ENCODE measurements at places on chromosomes 3 and 15.

GRCh38 chr3:183392186-183393034 lies 36.0 kb downstream of the MCF2L2 start:
- no peak for DNase-seq

GRCh38 chr3:108528459-108529252 lies 18.3 kb upstream of the MYH15 start:
- no peak for DNase-seq

GRCh38 chr3:133459400-133459799 lies 59.5 kb downstream of the BFSP2 start:
- no peak for DNase-seq

- no peak for DNase-seq
Measured at GRCh38 chr15:68203486-68203885, 1.6 kb downstream of the CALML4 start.

DNA sequence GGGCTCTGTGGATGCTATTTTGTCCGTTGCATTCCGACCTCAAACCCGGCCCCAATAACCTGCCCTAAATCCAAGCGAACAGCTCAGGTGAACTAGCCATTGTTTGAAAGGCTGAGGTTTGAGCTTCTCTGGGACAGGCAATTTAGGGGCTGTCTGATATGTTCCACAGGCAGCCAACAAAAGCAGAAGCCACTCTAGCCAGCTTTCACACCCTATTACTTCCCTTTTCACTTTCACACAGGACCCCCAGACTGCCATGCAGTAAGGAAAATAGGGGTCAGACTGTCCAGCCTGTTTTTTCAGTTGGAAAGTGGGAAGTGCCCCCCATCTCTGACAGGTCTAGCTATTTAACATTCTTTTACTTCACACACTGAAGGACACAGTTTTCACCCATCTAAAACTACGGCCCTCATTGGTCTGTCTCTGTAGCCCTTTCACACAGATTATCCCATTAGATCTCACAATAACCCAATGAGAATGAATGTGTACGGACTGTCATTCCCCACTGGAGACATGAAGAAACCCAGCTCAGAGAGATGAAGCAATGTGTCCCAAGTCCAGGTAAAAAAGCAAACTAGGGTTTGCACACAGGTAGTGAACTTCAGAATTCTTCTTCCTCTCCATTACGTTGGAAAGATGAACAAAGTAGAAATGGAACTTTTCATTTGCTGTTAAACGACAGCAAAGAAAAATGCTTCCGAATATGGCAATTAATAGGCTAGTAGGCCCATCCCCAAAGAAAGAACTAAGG lies 1.9 kb downstream of the CCDC12 start:
- no peak for DNase-seq

- no peak for DNase-seq
Measured at GRCh38 chr3:175580318-175580717, 721.2 kb downstream of the NAALADL2 start.

DNA sequence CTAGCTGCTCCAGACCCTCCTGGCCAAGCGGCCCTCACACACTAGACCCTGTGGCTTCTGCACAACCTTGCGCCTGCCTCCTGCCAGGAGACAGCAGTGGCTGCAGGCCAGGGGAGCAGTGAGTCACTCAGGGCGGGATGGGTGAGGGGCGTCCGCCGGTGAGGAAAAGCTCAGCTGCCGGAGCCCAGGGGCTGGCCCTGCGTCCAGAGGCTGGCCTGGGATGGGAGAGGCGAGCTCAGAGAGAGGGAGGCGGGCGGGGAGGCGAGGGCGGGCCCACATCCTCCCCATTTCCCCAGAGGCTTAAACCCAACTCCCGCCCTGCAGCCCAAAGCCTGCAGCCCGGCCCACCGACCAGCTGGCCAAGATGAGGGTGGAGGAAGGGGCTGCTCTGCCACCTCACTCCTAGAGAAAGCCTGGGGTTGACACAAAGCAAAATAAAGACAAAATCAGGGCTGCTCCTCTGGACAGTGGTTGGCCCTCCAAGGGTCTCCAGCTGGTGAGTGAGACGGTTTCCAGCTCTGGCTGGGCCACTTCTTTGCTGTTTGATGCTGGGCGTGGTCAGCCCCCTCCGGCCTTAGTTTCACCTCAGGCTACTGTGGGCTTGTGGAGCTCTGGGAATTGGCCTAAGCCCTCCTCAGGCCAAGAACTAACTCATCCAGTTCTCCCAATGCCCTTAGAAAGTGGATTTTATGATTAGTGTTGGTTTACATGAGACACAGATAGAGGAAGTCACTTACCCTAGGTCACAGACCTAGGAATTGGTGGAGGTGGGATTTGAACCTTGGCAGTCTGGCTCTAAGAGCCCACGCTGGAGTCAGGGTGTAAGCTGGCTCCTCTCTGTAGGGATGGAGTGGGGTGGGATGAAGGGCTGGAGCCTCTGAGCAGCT lies 50.6 kb downstream of the IQSEC1 start:
- DNase-seq, result no peak

DNA sequence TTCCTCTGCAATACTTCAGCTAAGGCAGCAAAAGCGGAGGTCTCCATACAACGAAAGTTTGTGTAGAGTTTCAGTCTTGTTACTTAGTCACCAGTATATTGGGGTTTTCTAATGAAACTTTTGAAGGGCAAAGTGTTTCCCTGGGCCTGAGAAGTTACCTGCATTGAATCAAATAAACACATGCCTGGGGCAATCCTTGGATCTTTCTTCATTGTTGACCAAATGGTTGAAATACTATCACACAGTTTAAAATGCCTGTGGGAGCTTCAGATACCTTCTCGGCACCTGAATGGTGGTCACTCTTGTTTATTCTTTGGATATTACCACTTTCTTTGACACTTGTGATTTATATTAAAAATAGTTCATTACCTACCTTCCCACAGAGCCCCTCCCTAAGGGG lies 988 bp upstream of the CHSY1 start:
- no peak for DNase-seq

DNA sequence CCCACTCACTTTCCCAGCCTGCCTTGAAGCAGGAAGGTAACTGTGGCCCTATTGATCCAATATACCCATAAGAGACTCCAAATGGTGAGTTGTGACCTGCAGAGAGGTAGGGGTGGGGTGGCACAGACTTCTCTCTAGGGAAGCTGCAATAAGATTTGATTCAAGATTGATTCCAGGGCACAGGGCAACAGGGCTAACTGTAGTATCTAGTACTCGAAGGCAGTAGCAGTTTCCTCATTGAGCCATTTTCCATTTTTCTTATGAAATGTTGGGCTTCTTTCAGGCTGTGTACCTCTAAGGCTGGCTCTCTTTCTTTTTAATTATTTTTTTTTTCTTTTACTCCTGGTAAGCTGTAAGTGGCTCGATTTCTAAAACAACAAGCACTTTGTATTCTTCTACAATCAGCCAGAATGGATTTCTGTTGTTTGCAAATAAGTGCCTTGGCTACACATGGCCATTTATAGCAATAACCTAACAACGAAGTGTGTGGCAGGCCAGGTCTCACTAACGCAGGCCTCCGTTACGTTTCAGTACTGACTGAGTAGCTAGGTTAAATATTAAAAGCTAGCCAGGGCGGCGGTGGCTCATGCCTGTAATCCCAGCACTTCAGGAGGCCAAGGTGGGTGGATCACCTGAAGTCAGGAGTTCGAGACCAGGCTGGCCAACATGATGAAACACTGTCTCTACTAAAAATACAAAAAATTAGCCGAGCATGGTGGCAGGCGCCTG lies 19.3 kb downstream of the CCDC12 start:
- DNase-seq, result no peak

- no peak for DNase-seq
Measured at GRCh38 chr3:72756900-72757299, 91.3 kb downstream of the SHQ1 start.

- no peak for DNase-seq
Measured at GRCh38 chr15:61620151-61620550, 391.0 kb upstream of the RORA start.

DNA sequence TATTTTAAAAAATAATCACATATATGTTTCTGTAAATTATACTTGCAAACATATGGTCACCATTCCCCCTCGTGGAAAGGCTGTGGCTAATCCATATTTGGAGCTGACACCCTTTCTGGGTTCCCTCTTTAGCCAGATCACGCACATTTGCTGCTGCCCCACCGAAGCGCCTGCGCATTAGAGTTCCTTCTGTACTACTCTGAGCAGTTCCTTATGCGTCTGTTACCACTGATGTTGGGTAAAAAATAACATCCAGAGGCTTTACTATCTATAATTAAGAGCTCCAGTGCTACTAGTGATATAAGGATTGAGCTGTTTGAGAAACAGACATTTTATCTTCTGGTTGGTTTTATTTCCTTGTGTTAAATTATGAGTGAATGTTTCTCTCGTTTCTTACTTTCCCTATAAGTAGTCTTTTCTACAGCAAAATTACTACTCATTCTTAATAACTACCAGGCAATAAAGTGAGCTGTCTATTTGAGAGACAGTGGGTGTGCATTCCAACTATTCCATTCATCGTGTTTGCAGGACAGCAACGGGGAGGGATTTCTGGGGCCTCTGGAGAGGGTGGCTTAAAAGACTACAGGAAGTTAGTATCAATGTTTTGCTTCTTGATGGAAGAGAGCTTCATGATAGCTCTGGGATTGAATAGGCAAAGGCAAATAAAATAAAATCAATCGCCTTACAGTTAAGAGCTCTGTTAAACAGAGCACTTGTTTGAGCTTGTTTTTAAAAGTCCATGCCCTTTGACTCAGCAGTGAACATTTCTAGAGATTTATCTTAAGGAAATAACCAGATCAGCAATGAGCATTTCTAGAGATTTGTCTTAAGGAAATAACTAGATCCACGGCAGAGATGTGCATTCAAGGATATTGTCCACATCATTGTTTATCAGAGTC lies 245.2 kb downstream of the CD47 start:
- DNase-seq, result no peak

DNA sequence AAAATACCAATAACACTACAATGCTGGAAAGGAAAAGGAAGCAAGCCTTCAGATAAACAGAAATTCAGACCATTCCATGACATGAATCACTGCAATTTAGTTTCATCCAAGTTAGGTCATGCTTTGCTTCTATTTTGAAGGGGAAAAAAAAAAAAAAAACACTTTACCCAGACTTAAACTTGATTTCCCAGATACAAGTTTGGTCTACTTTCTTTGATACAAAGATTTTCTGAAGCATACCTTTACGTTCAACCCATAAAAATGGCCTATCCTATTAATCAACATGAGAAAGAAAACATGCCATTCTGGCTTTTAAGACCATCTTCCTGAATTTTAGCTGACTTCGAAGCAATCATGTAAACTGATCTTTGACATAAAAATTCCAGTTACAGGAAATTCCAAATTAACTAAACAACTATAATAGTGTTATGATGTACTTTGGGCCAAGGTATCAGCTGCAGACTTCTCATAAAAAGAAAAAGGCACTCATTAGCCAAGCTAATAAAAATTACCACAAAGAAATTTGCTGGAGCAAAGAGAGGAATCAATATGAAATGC lies 12.6 kb downstream of the OSBPL10 start:
- no peak for DNase-seq

DNA sequence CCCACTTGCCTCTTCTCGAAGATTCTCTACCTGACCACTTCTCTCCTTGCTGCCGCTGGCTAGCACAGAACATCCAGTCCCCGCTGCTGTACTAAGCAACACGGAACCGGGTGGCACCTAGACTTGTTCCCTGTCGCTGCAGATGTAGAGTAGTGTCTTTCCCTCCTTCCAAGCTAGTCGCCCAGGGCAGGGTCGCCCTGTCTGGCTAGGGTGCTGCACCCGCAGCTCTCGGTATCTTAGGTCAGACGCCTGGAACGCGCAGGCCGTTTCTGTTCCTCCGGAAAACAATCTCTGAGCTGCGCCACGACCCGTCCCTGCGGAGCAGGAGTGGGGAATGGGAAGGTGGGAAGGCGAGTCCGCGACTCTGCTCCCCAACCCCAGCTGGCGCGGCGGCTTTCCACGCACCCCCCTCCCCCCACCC lies 758 bp upstream of the SNX33 start:
- DNase-seq, result no peak

- peak; percentile 14 for DNase-seq
Measured at GRCh38 chr3:41960826-41961750, 815 bp downstream of the ULK4 start.

DNA sequence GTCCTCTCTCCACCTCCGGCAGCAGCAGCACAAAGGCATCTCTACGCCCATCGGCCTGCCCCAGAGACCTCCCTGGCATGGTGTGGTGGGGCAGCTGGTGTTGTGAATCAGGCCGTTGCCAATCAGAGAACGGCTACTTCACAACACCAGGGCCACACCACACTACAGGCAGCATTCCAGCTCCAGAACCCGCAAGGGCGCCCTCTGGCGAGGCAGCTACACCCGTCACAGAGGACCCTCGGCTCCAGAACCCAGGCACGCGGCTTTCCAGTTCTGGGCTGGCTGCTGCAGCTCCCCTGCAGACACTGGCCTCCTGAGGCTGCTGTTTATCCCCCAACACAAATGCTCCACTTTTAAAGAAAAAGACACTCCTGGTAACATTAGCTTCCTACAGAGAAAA lies 127.5 kb upstream of the TOPAZ1 start:
- peak; percentile 31 for DNase-seq

DNA sequence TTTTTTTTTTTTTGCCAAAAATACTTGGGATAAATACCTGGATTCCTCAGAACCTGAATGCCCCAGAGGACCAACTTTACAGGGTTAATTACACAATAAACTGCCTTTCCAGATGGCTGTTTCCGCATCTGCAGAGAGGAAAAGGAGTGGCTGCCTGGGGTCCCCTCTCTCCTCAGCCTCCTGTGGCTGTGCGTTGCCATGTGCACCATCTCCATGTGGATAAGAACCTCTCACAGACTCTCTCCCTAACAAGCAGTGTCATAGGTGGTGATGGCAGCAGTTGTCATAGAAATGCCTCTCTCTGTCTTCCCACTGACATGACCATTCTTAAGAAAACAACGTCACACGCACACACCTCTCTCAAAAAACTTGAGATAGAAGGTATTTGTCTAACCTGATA lies 179.4 kb downstream of the RPLP1 start:
- DNase-seq, result no peak

DNA sequence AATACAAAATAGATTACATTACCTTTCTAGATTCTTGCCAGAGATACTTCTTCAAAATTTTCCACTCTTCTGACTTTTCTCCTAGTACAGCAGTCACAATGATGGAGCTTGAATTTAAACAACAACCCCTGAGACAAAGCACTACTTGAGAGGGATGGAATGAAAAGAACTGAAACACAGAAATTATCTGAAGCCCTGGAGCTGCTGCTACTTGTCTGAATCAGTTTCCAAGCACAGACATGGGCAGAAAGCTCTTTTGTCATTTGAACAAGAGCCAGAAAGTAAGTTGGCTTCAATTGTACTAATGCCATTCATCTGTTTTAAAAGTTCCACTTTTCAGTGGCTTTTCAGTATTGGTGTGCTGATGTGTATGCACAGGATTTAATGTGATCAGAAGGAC lies 718.5 kb upstream of the ARPP21 start:
- no peak for DNase-seq

- DNase-seq, result no peak
Measured at GRCh38 chr3:155110022-155110421, 29.9 kb downstream of the MME start.

DNA sequence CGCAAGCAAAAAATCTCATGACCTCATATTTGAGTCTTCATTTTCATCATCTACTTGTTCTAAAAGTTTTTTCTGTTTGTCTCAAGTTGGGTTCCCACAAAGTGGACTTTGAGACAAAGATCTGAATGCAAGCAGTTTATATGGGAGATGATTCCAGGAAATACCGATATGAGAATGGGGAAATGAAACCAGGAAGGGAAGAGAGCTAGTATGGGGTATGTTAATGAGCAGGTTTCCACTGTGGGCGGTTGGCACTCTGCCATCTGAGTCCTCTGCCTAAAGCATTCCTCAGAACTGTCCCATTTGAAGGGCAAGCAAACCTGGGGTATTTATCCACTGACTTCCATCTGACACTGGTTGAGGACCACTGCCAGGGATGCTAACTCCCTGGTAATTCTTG lies 8.8 kb downstream of the ADPRH start:
- no peak for DNase-seq

- DNase-seq, result no peak
Measured at GRCh38 chr3:186824430-186825139, 17.9 kb upstream of the ADIPOQ start.
